Stimulated activated CD8-positive, alpha-beta memory T cell treated with anti-CD3 and anti-CD28 coated beads, Interleukin-4, amount 100 ng/mL, for 1 hour (primary cell): ENCODE measurements at places on chromosomes 16 and 17.

GRCh38 chr17:77802333-77802615, 156.2 kb upstream of the TNRC6C start:
- no peak for DNase-seq

- peak; percentile 38 for DNase-seq
Measured at GRCh38 chr17:8152112-8152775, at the start of gene PER1. TSS of gene PER1 (minus strand) at chr17:8152404. CDS start at chr17:8150706, 1,698 bp downstream.

- no peak for DNase-seq
Measured at GRCh38 chr16:57127037-57127763, 34.8 kb downstream of the CPNE2 start.

DNA sequence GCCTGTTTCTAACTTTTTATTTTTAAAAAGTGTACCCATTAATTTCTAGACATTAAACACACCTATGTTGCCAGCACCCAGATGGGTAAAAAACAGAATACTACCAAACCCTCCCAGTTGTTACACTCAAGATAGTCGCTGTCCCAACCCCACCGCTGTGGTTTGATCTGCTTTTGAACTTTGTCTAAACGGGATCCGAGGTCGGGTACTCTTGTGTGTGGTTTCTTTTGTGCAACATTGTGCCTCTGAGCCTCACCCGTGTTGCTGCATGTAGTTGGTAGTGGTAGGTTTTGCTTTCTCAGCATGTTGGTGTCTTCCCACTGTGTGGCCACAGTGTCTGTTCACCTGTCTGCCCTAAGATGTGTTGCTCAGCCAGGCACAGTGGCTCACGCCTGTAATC, 4.3 kb downstream of the KLHL36 start:
- DNase-seq: no peak

GRCh38 chr16:27222249-27223225, 19.2 kb downstream of the KDM8 start:
- DNase-seq: no peak
